ENCODE measurements at places on chromosomes 11 and 22. TPM values are rescaled to one million over a fixed set of nuclear protein-coding genes. Genes with fewer than 3 reads are reported as not detected.

Gene VSIG10L2
- not detected for total RNA-seq

Gene RAG2
- not detected for total RNA-seq

Gene ACR
- total RNA-seq = 2.2 TPM

Gene DNAJB13
- total RNA-seq = 0.60 TPM

Gene DRAP1
- 68.5 TPM for total RNA-seq

Gene MPZL2
- total RNA-seq = 36.9 TPM

Gene C11orf86
- not detected for total RNA-seq

Gene A4GALT
- total RNA-seq = 0.82 TPM

Gene ENTHD1
- not detected for total RNA-seq

DNA sequence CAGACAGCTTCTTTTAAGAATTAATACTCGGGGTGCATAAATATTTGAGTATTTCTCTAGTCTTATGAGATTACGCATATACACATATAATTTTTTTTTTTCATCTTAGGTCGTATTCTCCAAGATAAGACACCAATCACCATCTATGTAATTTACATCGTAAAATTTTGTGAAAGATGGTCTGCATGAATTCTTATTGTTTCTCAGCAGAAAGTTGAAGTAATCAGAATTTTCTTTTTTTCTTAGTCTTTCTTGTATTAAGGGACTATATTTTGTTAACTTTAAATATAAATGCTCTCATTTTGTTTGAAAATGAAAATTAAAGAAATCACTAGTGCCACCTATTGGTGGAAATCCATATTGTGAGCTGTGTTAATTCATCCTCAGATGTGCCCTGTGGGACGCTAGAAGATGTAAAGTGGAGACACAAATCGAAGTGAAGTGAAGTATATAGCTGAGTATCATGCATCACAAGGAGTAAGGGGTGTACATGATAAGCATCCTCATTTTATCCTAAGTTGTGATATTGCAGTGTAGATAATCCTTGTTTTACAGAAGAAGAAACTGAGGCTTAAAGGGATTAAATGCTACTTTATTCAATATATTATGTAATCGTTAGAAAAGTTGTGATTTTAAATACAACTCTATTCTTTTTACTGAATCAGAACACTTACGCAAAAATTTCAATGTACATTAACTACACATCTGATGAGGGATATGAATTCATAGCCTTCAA is 2084.3 kb downstream of the LRRC4C start:
- H3K4me3 ChIP-seq = no peak overlapping the region
- no peaks in the 10 kb centered on the region for H3K27me3 ChIP-seq
- no peak overlapping the region for H3K27ac ChIP-seq
- H3K36me3 ChIP-seq = no peaks in the 10 kb centered on the region
- DNase-seq = no peak

DNA sequence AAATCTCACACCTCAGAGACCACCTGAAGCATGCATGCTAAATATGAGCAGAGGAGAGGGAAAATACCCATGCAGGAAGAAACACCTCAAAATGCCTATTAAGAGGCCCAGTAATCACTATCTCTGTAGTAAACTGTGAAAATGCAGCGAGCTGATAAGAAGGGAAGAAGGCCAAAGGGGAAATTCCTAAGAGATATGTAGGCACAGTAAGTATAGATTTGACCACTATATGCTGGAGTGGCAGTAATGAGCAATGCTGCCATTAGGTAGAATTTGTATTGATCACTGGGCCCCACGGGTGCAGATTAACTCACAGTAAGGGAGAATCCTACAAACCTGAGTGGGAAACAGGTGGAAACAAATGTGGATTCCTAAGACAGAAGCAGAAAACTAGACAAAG is 1813.1 kb upstream of the RAG2 start:
- H3K4me3 ChIP-seq = no peak overlapping the region
- H3K36me3 ChIP-seq = no peaks in the 10 kb centered on the region
- no peak for DNase-seq
- H3K27ac ChIP-seq = no peak overlapping the region
- no peaks in the 10 kb centered on the region for H3K4me1 ChIP-seq

DNA sequence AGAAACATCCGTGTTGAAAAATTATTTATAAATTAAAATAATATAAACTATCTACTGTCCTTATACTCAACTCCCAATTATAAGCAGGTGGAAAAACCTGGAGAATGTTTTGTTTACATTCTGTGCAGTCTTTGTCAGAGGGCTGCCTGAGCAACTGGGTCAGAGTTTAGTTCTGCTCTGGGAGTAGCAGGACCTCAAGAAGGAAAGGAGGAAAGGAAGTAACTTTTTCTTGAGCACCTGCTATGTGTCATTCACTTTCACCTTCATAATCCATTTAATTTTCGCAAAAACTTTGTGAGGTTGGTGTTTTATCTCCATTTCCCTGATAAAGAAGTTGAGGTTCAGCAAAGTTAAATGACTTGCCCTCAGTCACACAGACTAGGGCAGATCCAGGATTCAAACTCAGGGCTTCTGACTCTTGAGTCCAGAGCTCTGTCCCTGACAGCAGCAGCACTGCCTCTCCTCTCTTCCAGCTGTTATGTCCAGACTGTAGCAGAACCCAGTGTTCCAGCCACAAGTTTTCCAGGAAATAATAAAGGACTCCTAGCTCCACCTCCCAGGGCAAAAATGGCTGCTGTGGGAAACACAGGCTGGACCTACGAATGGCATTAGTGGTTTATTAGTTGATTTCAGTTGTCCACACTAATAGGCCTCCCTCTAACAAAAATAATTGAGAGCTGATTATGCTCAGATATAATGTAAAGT is 6.4 kb downstream of the CD3E start:
- no peak overlapping the region for H3K27ac ChIP-seq
- no peak overlapping the region for H3K4me3 ChIP-seq
- no peaks in the 10 kb centered on the region for H3K36me3 ChIP-seq
- DNase-seq = no peak

- H3K27ac ChIP-seq = peak overlapping the region; percentile 84
- no peaks in the 10 kb centered on the region for H3K36me3 ChIP-seq
- H3K27me3 ChIP-seq = no peaks in the 10 kb centered on the region
- DNase-seq = no peak
- H3K4me1 ChIP-seq = peaks cover 37% of the 10 kb centered on the region
These were observed 387.1 kb downstream of the SOX6 start for GRCh38 chr11:15969281-15969680.

GRCh38 chr11:14914536-14914935 is 22.5 kb upstream of the CYP2R1 start:
- H3K27ac ChIP-seq = no peak overlapping the region
- H3K4me1 ChIP-seq = no peaks in the 10 kb centered on the region
- DNase-seq = no peak
- no peaks in the 10 kb centered on the region for H3K36me3 ChIP-seq
- peaks cover 19% of the 10 kb centered on the region for H3K27me3 ChIP-seq
- no peak overlapping the region for H3K4me3 ChIP-seq

GRCh38 chr22:24583221-24584165 is 9.4 kb downstream of the LRRC75B start:
- DNase-seq = no peak
- no peaks in the 10 kb centered on the region for H3K36me3 ChIP-seq
- peak overlapping the region; percentile 93 for H3K27ac ChIP-seq

DNA sequence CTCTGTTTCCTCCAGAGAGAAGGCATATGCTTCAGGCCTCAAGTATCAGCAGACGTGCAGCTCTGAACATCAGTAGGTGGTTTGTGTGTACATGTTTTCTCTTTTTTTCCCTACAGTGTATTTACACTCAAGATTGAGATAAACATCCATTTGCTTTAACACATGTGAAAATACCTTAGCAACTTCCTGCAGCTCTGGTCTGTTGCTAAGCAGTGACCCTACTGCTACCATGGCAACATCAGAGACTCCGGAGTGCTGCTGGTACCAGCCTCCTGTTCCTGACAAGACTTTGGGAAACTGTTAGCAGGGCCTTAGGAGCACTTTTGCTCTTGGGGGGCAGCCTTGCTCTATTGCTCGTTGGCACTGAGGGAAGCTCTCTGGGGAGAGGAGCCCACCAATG is 221.2 kb upstream of the PLET1 start:
- DNase-seq = no peak
- no peak overlapping the region for H3K4me3 ChIP-seq
- no peak overlapping the region for H3K27ac ChIP-seq
- peaks cover 6% of the 10 kb centered on the region for H3K4me1 ChIP-seq

- no peaks in the 10 kb centered on the region for H3K4me1 ChIP-seq
- DNase-seq = no peak
- H3K4me3 ChIP-seq = no peak overlapping the region
- H3K27me3 ChIP-seq = peaks cover 4% of the 10 kb centered on the region
These were observed 366.8 kb downstream of the SHANK2 start for GRCh38 chr11:70885281-70886231.

- H3K27ac ChIP-seq = peak overlapping the region; percentile 99
- peak overlapping the region; percentile 96 for H3K4me3 ChIP-seq
- peaks cover 3% of the 10 kb centered on the region for H3K36me3 ChIP-seq
- no peaks in the 10 kb centered on the region for H3K27me3 ChIP-seq
- DNase-seq = no peak
These were observed 612 bp upstream of the BIRC2 start for GRCh38 chr11:102346456-102346747.

GRCh38 chr11:96168623-96169022 is 174.4 kb downstream of the MAML2 start:
- H3K36me3 ChIP-seq = peaks cover 8% of the 10 kb centered on the region
- no peaks in the 10 kb centered on the region for H3K27me3 ChIP-seq
- H3K27ac ChIP-seq = peak overlapping the region; percentile 47
- DNase-seq = no peak

DNA sequence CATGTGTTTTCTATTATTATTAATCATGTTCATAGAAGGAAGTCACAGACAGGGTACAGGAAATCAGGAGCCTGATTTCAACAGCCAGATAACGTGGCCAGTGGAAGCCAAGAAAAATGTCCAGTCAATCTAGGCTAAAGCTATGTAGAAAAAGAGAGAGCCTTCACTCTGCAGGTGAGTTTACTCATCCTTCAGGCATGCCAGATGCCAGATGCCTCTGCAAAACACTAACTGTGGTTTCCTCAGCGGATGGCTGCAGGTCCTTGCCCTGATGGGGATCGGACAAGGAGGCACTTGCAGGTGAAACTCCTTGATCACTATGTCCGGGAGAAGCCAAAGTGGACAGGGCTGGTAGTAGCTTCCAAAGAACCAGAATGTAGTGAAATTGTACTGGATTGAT is 962.3 kb upstream of the RAG2 start:
- no peak for DNase-seq
- H3K4me3 ChIP-seq = no peak overlapping the region
- no peaks in the 10 kb centered on the region for H3K27me3 ChIP-seq
- peaks cover 18% of the 10 kb centered on the region for H3K4me1 ChIP-seq
- no peak overlapping the region for H3K27ac ChIP-seq
- no peaks in the 10 kb centered on the region for H3K36me3 ChIP-seq

DNA sequence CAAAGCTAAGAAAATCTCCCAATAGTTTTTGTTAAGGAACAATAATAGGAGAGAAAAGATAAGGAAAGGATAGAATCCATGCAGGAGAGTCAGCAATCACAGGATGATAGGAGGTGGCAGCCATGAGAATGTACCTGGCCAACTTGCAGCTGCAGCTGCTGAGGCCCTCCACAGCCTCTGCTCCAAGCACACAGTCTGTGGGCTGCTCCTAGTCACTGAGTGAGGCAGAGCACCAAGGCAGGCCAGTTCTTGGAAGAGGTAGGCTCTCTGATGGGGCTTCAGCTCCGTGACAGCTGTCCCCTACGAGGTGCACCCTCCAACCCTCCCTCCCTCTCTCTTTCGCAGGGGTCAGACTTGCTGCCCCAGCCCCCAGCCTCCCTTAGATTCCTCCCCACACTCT is 5.5 kb upstream of the KCNJ1 start:
- no peaks in the 10 kb centered on the region for H3K36me3 ChIP-seq
- peaks cover 35% of the 10 kb centered on the region for H3K27me3 ChIP-seq
- H3K4me3 ChIP-seq = no peak overlapping the region
- DNase-seq = no peak

DNA sequence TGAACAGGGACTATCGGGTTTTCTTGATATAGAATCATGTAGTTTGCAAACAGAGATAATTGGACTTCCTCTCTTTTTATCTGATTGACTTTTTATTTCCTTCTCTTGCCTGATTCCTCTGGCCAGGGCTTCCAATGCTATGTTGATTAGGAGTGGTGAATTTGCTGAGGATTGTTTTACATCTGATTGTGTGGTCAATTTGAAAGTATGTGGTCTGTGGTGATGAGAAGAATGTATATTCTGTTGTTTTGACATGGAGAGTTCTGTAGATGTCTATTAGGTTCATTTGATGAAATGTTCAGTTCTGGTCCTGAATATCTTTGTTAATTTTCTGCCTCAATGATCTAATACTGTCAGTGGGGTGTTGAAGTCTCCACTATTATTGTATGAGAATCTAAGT is 713.2 kb upstream of the CCDC179 start:
- H3K36me3 ChIP-seq = no peaks in the 10 kb centered on the region
- no peak overlapping the region for H3K27ac ChIP-seq
- H3K27me3 ChIP-seq = no peaks in the 10 kb centered on the region
- no peaks in the 10 kb centered on the region for H3K4me1 ChIP-seq

Measured in mesothelial cell of epicardium (in vitro differentiated cells).